Brain (organoid and tissue), 16 donors: ENCODE measurements at places on chromosomes 7 and 10. TPM values are rescaled to one million over a fixed set of nuclear protein-coding genes. Genes with fewer than 3 reads are reported as not detected.

Gene TPK1
- polyA plus RNA-seq: 0.70 TPM

Gene SLC18A3
- polyA plus RNA-seq: 1.2 TPM

Gene DPYSL4
- polyA plus RNA-seq: 116 TPM

Gene CD36
- 0.75 TPM for polyA plus RNA-seq

Gene MMD2
- 6.3 TPM for polyA plus RNA-seq

DNA sequence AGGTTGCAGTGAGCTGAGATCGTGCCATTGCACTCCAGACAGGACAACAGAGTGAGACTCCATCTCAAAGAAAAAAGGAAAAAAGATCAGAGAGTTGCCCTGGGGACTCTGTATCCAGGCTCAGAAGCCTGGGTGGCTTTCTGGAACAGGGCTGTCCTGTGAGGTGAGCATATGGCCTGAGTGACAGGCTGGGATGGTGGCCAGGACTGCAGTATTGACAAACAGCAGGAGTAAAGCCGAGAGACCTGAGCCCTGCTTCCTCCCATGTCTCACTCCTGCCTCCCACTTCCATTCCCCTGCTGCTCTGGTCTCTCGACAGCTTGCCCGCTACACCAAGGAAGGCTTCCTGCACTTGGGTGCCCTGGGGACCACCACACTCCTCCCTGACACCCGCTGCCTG is 578.5 kb downstream of the GALNT17 start:
- DNase-seq: no peak

- peak; percentile 25 for DNase-seq
These were observed 217.1 kb upstream of the FRMD4A start for GRCh38 chr10:14547816-14548215.

GRCh38 chr7:12315049-12315448 is 88.6 kb downstream of the VWDE start:
- DNase-seq: peak; percentile 47

DNA sequence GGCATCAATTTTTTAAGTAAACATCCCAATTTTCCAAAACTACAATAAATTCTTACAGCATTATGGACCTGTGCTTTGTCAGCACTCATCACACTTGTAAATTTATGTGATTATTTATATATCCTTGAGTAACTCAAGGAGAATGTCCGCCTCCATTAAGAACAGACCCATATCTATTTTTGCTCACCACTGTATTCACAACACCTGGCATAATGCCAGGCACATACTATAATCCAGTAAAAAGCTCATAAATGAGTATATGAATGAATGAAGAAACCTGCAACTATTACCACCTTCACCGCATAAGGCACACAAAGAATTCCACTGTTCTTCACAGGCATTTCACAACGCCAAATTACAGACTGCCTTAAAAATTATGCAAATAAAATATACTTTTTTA is 46.9 kb downstream of the MINDY3 start:
- DNase-seq: no peak

DNA sequence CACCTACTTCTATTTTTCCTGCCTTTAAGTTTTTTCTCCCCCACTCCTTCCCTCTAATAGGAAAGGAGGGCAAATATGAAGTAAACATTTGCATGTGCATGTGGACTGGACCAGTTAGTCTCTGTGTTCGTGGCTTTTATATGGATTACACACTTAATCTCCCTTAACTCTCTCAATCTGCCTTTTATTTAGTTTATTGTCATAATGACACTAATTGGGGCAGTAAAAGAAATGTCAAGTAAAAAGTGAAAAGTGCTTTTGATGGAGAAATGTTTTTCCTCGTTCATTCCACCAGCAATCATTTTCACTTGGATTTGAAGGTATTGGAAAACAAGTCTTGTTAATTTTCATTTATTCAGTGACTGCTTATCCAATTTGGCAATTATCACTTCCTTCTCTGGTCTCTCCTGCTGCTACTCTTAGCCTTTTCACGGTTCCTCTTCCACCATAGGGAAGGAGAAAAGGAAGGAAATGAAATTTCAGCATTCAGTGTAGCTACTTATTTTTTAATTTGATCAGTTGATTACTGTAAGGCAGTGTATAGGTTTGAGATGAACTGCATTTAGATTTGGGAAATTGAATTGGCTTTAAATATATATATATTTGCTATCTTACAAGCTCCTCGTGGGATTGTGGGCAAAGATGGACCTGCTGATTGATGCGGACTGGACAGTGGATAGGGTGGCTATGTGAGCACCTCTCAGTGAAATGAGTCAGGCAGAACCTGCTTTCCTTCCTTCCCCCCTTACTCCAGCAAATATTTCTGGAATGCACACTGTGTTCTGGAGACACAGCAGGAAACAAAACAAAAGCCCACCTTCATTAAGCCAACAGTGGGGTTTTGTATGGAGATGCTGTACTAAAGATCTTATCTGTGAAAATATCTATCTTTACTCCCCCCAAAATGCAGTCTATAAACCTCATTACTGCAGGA is 77.5 kb downstream of the LRRC4 start:
- DNase-seq: no peak

GRCh38 chr10:91632671-91633550 is at the start of gene PPP1R3C:
Gene PPP1R3C, minus strand, starts transcription at chr10:91633071. Its CDS starts 102 bp downstream, at chr10:91632969.
- peak; percentile 88 for DNase-seq

DNA sequence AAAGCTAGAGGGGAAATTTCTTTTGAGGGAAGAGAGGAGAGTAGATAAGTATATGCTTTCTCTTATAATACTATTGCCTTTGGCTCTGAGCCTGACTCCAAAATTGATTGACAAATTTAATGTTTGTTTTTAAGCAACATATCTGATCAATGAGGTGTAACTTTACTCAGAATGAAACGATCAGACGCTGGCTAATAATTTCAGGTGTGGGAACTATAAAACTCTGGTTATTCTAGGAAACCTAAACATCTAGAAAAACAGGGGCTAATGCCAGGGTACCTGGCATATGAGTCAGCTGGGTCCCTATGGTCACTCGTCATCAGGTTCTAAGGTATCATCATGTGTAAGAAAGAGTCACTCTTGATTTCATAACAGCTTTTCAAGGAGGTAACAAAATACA is 139.7 kb downstream of the ATE1 start:
- no peak for DNase-seq

DNA sequence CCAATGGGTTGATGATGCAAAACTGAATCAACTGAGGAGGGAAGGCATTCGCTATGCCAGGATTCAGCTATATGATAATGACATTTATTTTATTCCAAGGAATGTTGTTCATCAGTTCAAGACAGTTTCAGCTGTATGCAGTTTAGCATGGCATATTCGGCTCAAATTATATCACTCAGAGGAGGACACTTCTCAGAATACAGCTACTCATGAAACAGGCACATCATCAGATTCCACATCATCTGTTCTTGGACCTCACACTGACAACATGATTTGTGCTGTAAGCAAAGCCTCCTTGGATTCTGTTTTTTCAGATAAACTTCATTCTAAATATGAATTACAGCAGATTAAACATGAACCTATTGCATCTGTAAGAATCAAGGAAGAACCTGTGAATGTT is 19.7 kb downstream of the TMEM60 start:
- DNase-seq: no peak

- no peak for DNase-seq
These were observed 425.7 kb upstream of the NFE2L3 start for GRCh38 chr7:25726170-25726780.

DNA sequence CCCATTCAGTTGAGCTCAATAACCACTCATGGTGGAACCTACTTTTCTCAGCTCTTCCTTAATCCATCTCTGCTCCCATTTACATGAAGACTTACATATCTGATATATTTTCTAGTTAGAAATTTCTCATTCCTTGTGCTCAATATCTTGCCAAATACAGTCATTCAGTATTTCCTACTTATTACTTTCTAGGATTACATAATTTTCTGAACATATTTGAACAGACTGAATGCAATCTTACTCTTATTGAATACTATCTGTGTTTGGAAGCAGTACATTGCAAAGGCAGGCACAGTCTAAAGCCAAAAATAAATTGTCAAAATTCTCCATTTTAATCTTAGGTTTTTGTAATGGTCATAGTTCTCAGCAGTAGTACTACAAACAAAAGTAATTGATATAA is 126.0 kb downstream of the GNAI1 start:
- no peak for DNase-seq

DNA sequence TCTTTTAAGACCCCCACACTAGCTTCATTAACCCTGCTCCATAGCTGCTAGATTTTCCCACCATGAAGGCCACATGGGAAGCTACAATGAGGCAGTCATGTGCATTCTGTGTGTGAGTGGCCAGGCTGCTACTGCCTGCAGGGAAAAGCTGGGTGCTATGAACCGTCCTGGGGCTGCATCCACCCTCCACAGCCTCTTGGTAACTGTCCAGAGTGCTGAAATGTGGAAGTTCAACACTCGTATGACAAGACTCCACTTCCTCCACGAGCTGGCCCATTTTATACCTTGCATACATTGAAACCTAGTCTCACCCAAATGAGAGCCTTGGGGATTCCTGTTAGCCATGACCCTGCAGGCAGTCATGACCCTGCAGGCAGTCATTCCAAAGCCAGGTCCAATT is 59.4 kb downstream of the CUZD1 start:
- DNase-seq: no peak

DNA sequence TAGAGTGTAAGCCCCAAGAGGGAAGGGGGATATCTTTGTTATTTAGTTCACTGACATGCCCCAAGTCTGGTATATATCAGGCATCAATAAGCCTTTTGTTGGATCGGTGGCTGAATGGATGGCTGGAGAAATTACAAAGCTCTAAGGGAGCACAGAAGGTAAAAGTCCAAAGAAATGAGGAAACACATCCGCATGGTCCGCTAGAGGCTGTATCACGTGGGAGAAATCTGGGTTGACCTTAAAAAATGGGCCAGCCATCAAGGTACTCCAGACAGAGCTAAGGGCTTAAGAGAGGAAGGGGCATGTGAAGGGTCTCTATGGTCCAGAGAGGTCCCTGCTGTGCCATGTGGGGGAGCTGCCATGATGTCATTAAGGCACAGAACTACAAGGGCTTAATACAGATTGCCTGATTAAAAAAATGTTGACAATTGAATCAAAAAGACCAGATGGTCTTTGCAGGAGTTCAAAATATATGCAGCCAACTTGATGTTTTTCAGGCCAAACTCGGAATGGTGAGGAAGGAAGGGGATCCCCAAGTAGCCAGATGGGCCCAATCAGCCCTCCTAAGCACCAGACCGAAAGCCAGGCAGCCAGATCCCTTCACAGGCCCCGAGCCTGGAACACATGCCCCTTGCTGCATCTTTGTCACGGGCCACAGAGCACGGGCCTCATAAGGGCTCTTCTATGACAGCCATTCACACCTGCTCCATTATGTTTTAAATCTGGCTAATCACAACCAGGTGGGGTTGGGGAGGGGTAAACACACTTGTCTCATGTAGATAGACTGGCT is 31.9 kb downstream of the SCRN1 start:
- peak; percentile 53 for DNase-seq

GRCh38 chr7:116582806-116583444 is 58.1 kb downstream of the CAV1 start:
- no peak for DNase-seq

DNA sequence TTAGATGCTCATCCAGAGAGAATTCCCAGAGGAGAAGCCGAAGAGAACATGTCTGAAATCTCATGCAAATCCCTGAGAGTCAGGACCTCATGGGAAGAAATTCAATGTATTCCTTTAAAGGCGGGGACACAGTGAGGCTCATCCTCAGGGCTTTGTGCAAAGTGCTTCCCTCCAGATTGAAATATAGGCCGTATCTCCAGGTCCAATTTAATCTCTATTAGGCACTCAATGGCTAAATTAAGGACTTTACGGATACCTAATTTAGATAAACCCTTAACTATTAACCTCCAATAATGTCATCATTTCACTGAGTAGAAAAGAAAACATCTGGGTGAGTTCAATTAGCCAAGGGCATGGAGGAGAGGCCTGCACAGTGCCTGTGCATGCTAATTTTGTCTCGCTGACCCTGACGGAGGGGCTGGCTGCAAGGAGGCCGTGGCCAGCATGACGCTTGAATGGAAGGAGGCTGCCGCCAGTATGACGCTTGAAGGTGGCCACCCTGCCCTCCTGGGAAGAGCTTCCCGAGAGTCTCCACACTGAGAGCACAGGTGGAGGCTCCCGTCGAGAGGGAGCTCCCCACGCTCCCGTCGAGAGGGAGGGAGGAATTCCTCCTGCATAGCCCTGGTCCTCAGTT is 287.6 kb downstream of the ADARB2 start:
- peak; percentile 30 for DNase-seq

DNA sequence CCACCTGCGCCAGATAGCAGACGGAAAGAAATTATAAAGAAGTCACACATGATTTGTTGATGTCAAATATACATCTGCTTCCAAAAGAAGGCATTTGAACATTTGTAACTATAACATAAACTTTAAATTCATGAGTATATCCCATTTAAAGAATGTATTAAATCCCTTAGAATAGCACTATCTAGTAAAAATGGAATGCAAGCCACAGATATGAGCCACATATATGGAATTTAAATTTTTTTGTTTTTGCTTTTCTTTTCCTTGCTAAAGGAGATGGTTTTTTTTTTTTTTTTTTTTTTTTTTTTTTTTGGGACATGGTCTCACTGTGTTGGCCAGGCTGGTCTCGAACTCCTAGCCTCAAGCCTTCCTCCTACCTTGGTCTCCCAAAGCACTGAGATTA is 730.8 kb downstream of the PHTF2 start:
- DNase-seq: no peak

DNA sequence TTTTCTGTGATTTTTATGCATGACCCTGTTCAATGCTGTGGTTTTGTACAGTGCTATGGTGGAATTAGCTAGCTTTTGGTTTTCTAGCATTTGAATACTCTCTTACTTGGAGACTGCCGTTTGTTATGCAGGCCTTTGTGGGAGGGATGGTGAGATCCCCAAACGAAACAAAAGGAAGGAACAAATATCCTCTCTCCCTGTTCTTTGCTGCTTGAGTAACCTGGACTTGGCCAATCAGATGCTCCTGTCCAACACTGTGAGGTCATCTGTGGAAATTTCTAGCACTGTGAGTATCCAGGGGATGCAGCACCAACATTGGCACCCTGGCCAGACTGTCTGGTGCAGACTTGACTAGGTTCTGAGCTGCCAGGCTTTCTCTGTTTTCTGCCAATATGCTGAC is 314.4 kb downstream of the ANKRD30A start:
- no peak for DNase-seq

DNA sequence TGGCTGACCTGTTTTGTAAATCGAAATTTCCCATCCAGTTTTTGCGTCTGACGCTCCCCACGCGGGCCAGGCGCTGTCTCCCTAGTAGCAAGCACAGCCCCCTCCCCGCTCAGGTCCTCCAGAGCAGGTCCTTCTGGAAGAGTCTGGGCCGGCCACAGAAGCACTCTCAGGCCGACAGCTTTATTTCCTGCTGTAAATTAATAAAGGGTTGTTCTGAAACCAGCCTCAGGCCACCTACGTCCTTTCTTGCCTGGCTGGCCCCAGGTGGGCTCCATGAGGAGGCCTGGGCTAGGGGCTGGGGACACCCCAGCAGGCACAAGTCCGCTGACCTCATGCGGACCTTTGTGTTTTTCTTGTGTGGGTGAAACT is 35.2 kb downstream of the CAMK2B start:
- DNase-seq: no peak

- DNase-seq: no peak
These were observed 83.3 kb downstream of the RNLS start for GRCh38 chr10:88499569-88500470.

DNA sequence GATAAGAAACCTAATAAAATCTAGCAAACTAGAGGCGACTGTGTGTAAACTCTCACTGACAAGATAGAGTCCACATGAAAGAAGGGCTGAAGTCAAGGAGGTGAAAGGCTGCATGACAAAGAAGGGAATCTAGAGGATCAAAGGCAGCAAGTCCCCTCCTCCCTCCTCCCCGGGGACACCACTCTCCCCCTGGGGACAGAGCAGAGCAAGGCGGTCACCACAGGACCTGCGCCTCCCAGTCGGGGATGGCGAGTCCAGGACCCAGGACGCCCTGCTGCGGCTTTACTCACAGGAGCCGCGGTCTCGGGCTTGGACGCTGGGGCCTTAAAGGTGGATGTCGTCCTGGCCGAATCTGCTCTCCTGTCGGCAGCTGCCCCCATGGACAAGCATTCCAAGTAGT is 22.4 kb downstream of the BRI3 start:
- no peak for DNase-seq
